Osteoblast (primary cell): ENCODE measurements at places on chromosomes 6 and 20.

- DNase-seq = no peak
Observed at GRCh38 chr6:134553936-134554335, 236.0 kb upstream of the SGK1 start.

DNA sequence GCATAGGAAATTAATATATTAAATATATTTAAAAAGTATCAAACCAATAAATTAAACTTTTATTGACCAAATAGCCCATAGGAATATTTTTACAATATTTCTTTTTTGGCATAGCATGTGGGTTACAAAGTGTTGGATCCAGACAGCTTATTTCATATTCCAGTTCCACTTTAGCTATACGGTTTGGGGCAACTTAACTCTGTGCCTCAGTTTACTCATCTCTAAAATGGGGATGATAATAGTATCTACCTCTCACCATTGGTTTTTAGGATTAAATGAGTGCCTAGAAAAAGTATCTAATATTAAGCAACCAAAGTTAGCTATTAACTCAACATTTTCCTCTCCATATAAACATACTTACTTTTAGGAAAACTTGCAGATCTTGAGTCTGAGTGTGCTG, 243.8 kb downstream of the TBC1D32 start:
- DNase-seq = no peak

- no peak for DNase-seq
Observed at GRCh38 chr6:49506569-49507111, 6.9 kb downstream of the GLYATL3 start.

DNA sequence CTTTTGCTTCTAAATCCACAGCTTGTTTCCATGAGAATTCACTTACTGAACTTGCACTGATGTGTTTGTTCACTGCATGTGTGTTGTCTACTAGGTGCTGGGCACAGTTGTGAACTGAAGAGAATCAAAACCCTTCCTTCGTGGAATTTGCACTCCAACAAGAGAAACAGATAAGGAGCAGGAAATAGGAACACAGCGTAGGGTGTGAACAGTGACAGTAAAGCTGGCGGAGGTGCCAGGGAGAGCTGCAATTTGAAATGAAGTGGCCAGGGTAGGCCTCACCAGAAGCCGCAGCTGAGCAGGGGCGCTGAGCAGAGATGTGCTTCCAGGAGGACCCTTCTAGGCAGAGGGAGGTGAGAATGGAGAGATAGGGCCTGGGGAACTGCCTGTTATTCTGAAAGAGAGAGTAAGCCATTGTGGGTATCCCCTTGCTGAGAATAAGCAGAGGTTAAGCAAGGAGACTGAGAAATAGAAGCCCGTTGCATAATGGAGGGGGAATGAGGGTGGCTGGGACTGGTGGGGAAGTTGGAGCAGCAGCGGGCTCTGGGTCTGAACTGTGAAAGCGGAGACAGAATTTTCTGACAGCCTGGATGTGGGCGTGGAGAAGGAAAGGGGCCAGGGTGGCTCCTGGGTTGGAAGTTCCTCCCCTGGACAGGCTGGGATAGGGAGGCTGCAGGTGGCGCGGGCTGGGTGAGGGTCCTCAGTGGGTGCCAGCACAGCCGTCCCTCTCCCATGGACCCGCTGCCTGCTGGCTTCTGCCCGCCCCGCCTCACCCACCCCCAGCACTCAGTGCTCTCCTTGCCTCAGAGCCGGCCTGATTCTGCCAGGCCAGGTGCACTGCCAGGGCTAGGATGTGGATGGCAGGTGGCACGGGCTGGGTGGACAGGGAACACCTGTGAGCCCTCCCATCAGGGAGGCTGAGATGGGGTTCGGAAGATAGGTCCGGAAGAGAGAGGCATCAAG, 114.7 kb upstream of the AFDN start:
- no peak for DNase-seq

DNA sequence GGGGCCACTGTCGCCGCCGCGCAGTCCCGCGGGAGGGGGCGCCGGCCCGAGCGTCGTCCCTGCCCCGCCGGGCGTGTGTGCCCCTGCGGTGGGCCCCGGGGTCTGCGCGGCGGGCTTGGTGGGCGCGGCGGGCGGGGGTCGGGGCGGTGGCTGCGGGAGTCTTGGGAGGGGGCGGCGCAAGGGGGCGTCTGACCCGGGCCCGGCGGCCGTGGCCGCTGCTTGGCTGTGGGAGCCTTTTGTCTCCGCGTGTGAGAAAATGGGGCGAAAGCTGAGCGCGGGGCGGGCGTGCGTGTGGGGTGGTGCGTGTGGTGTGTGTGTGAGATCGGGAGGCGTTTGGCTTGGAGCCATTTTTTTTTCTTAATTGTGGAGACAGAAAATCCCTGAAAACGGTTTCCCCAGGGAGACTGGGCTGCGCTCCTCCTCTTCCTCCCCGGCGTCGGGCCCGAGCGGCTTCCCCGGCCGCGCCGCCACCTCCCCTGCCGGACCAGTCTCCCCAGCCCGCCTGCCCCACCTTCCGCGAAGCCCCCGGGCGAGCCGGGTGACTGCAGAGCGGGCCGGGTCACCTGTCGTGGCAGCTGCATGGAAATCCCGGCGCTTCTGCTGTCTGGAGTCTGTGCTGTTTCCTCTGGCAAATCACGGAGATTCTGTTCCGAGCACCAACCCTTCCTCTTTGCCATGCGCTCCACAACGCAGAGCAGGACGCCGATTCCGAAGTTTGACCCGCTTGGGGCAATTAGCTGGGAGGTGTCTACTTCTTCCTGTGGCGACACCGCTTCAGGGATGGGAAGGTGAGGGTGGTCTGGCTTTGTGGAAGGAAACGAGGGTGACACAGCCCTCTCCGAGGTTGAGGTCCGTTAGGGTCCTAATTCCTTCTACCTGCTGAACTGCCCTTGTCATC, 64.4 kb downstream of the GTF2H5 start:
- peak; percentile 96 for DNase-seq
